ENCODE measurements at places on chromosomes 4 and X. TPM values are rescaled to one million over a fixed set of nuclear protein-coding genes. Genes with fewer than 3 reads are reported as not detected.

The PDGFRA gene
- 6.7 TPM for total RNA-seq

The GBA3 gene
- total RNA-seq, result not detected

The DCHS2 gene
- total RNA-seq, result 0.14 TPM

The ABCG2 gene
- total RNA-seq, result 0.61 TPM

The CSAG1 gene
- total RNA-seq, result not detected

The GAGE12J gene
- total RNA-seq, result not detected

The SERTM2 gene
- total RNA-seq, result not detected

The LRP2BP gene
- 3.2 TPM for total RNA-seq

The PNMA6F gene
- not detected for total RNA-seq

The PAGE1 gene
- total RNA-seq, result not detected

The NUP62CL gene
- 0.85 TPM for total RNA-seq

GRCh38 chr4:114025176-114025777 lies 45.8 kb upstream of the ARSJ start:
- H3K36me3 ChIP-seq, result no peaks in the 10 kb centered on the region
- no peak overlapping the region for H3K27ac ChIP-seq
- no peaks in the 10 kb centered on the region for H3K4me1 ChIP-seq
- no peak for DNase-seq
- no peaks in the 10 kb centered on the region for H3K27me3 ChIP-seq
- no peak overlapping the region for H3K4me3 ChIP-seq

GRCh38 chr4:176422511-176422910 lies 102.7 kb downstream of the SPCS3 start:
- no peaks in the 10 kb centered on the region for H3K4me1 ChIP-seq
- no peaks in the 10 kb centered on the region for H3K36me3 ChIP-seq
- DNase-seq, result no peak
- H3K27me3 ChIP-seq, result no peaks in the 10 kb centered on the region
- H3K4me3 ChIP-seq, result no peak overlapping the region
- no peak overlapping the region for H3K27ac ChIP-seq

- H3K27ac ChIP-seq, result no peak overlapping the region
- no peak overlapping the region for H3K4me3 ChIP-seq
- no peak for DNase-seq
- no peaks in the 10 kb centered on the region for H3K36me3 ChIP-seq
- no peaks in the 10 kb centered on the region for H3K4me1 ChIP-seq
These were observed 10.2 kb upstream of the CRLF2 start for GRCh38 chrX:1222531-1223241.

GRCh38 chrX:41561045-41561444 lies 113.9 kb downstream of the NYX start:
- peak overlapping the region; percentile 60 for H3K27ac ChIP-seq
- no peaks in the 10 kb centered on the region for H3K36me3 ChIP-seq
- peaks cover 26% of the 10 kb centered on the region for H3K4me1 ChIP-seq
- H3K27me3 ChIP-seq, result no peaks in the 10 kb centered on the region
- DNase-seq, result no peak

DNA sequence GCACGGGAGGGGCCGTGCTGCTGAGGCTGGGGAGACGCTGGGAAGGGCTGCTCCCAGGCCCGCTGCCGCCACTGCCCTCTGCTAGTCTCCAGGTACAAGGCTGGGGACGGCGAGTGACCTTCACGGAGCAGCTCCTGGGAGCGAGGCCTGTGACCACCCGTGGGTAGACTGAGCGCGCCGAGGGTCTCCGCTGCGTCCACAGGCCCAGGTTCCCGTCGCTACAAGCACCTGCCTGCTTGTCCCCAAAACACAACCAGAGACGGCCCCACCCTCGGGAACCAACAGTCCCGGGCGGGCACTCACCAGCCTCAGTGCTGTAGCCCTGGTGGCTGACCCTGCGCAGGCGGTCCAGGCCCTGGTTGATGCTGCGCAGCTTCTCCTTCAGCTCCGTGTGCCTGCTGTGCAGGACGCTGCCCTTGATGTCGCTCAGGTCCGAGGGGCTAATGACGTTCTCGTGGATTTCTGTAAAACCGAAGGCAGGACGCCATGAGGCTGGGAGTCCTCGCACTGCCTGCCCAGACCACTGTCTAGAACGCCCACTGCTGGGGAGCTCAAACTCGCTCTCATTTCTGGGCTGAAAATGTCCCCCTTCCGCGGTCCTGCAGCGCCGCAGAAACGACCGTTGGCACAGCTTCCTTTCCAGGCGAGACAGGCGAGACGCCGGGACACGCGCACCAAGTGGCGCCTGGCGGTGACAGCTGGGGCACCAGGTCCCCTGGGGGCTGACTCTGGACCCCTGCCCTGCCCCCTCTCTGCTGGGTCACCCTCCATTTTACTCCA lies 14.3 kb downstream of the LRPAP1 start:
- peaks cover under 1% of the 10 kb centered on the region for H3K36me3 ChIP-seq
- H3K4me1 ChIP-seq, result no peaks in the 10 kb centered on the region
- no peak for DNase-seq
- no peak overlapping the region for H3K27ac ChIP-seq
- no peaks in the 10 kb centered on the region for H3K27me3 ChIP-seq

DNA sequence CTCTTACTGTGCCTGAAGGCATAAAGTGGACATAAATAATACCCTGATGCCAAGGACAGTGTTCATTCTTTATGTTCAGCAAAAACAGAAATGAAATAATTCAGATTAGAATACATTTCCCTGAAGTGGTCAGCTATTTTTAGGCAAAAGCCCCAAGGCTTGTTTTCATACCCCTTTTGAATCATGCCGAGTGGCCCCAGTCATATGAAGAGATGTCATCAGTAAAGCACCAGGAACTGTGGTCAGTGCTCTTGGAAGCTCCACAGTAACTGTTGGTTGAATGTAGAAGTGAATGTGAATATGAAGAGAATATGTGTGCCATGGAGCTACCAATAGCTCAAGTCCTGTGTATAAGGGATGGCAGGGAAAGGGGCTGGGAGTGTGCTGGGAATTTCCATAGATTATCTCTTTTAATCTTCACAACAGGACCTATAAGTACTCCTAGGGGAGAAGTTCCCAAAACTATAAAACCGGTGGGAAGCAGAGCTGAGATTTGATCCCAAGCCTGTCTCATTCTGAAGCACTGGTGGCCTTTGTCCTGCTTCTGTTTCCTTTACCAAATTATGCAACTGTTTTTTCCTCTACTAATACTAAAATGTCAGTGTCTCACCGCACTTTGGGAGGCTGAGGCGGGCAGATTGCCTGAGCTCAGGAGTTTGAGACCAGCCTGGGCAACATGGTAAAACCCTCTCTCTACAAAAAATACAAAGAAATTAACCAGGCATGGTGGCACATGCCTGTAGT lies 52.6 kb downstream of the FNIP2 start:
- H3K36me3 ChIP-seq, result no peaks in the 10 kb centered on the region
- H3K4me3 ChIP-seq, result no peak overlapping the region
- no peak for DNase-seq

DNA sequence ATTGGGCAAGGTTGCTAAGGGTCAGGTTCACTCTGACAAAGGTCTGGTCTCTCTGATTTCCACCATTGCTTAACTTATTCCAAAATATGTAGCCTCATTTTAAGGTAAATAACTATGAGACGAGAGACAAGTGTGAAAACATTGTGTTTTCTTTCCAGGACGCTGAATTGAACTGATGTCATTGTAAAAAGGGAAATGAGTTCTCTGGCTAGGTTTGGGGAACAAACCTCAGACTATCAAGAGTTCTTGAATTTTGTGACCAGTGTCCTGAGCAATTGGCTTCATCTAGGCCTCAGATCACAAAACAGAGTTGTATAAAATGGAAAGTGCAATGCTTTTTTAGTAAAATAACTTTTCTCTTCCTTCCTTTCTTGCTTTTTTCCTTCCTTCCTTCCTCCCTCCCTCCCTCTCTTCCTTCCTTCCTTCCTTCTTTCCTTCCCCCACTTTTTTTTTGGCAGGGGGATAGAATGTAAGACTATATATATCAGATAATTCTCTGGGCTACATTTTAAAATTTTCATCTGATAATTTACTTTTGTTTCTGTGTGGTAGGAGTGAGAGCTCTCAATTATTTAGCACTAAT lies 30.8 kb upstream of the CXCL8 start:
- H3K27me3 ChIP-seq, result no peaks in the 10 kb centered on the region
- no peak overlapping the region for H3K4me3 ChIP-seq
- H3K36me3 ChIP-seq, result no peaks in the 10 kb centered on the region
- no peak overlapping the region for H3K27ac ChIP-seq

DNA sequence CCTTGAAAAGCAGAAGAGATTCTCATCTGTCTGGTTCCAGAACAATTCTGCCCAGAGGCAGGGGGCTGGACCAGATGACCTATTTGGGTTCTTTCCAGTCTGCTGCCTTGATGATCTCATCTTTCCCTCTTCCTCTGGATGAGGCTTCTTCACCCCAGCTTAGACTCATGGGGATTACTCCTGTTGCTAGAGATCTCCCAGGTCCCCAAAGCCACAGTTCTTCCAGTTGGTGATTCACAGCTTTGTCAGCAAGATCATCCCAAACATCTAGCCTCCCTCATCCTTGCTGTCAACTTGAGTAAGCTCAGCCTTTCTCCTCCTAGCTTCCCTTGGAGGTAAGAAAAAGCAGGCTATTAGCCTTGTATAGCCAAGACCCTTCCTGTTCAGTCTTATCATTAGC lies 64.2 kb upstream of the PJA1 start:
- H3K4me3 ChIP-seq, result no peak overlapping the region
- H3K27ac ChIP-seq, result no peak overlapping the region
- H3K36me3 ChIP-seq, result no peaks in the 10 kb centered on the region

- H3K27me3 ChIP-seq, result no peaks in the 10 kb centered on the region
- DNase-seq, result no peak
- peaks cover 34% of the 10 kb centered on the region for H3K36me3 ChIP-seq
- H3K4me1 ChIP-seq, result peaks cover 16% of the 10 kb centered on the region
- H3K27ac ChIP-seq, result peak overlapping the region; percentile 95
These were observed 986 bp downstream of the HDAC6 start for GRCh38 chrX:48802905-48803200.

DNA sequence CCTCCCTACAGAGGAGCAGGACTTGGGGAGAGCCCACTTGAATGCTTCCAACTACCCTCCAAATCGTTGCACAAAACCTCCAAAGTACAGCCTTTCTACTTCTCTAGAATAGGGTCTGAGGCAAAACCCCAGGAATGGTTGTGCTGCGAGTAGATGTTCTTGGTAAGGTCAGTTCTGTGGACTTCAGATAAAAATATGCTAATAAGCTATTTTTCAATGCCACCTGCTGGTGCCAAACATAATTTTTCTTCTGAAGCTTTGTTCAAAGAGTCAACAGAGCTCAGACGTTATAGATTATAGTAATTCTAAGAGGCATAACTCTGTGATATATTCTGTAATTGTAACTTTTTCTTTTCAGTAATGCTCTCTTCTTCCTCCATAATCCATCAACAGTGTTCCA lies 425.7 kb downstream of the GPAT3 start:
- H3K4me3 ChIP-seq, result no peak overlapping the region
- H3K4me1 ChIP-seq, result no peaks in the 10 kb centered on the region

DNA sequence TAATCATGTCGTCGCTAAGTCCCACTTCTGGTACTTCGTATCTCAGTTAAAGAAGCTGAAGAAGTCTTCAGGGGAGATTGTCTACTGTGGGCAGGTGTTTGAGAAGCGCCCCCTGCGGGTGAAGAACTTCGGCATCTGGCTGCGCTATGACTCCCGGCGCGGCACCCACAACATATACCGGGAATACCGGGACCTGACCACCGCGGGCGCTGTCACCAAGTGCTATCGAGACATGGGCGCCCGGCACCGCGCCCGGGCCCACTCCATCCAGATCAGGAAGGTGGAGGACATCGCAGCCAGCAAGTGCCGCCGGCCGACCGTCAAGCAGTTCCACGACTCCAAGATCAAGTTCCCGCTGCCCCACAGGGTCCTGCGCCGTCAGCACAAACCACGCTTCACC lies 11.3 kb downstream of the PNCK start:
- H3K27me3 ChIP-seq, result peaks cover 10% of the 10 kb centered on the region
- no peaks in the 10 kb centered on the region for H3K36me3 ChIP-seq
- DNase-seq, result peak; percentile 37
- no peak overlapping the region for H3K4me3 ChIP-seq
- no peaks in the 10 kb centered on the region for H3K4me1 ChIP-seq
- H3K27ac ChIP-seq, result no peak overlapping the region

GRCh38 chr4:4440333-4441061 lies 53.6 kb downstream of the NSG1 start:
- H3K36me3 ChIP-seq, result peaks cover 15% of the 10 kb centered on the region
- no peaks in the 10 kb centered on the region for H3K4me1 ChIP-seq
- no peak for DNase-seq
- no peak overlapping the region for H3K4me3 ChIP-seq
- no peaks in the 10 kb centered on the region for H3K27me3 ChIP-seq
- H3K27ac ChIP-seq, result no peak overlapping the region

GRCh38 chr4:182628544-182628943 lies 288.6 kb downstream of the DCTD start:
- H3K27ac ChIP-seq, result no peak overlapping the region
- H3K4me1 ChIP-seq, result no peaks in the 10 kb centered on the region
- no peaks in the 10 kb centered on the region for H3K36me3 ChIP-seq

DNA sequence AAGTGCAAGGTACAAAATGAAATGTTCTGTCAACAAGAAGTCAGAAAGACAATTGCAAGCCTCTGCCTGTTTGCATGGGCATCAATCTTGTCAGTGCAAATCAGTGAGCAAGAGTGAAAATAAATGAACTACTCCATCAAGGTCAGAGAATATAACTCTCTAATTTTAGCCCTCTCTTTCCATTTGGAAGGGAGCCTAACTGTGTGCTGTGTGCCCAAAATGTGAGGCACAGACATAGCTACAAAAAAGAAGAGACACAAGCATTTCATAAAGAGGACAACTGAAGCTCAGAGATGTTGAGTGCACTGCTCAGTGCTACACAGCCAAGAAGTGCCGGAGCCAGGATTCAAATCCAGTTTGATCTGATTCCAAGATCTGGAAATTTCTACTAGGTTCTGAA lies 114.3 kb downstream of the SLC2A9 start:
- no peaks in the 10 kb centered on the region for H3K4me1 ChIP-seq
- no peak overlapping the region for H3K4me3 ChIP-seq
- no peaks in the 10 kb centered on the region for H3K36me3 ChIP-seq
- no peaks in the 10 kb centered on the region for H3K27me3 ChIP-seq
- no peak overlapping the region for H3K27ac ChIP-seq

- no peaks in the 10 kb centered on the region for H3K36me3 ChIP-seq
- H3K4me3 ChIP-seq, result no peak overlapping the region
- H3K27ac ChIP-seq, result no peak overlapping the region
- H3K4me1 ChIP-seq, result peaks cover 4% of the 10 kb centered on the region
These were observed 172.6 kb downstream of the RBM46 start for GRCh38 chr4:154953691-154954090.

Measured in heart right ventricle (tissue), 16 donors.